SW480 (cell line): ENCODE measurements at places on chromosomes 5 and 9.
A peak's percentile ranks its signal among the peaks of the same experiment; 100 is the strongest.

- DNase-seq: no peak
Observed at GRCh38 chr9:33676746-33677505, 118.4 kb upstream of the PRSS3 start.

- peak; percentile 6 for DNase-seq
Observed at GRCh38 chr5:153782589-153783361, 255.9 kb downstream of the FAM114A2 start.

- no peak for DNase-seq
Observed at GRCh38 chr5:128799945-128800344, 165.3 kb upstream of the SLC27A6 start.

DNA sequence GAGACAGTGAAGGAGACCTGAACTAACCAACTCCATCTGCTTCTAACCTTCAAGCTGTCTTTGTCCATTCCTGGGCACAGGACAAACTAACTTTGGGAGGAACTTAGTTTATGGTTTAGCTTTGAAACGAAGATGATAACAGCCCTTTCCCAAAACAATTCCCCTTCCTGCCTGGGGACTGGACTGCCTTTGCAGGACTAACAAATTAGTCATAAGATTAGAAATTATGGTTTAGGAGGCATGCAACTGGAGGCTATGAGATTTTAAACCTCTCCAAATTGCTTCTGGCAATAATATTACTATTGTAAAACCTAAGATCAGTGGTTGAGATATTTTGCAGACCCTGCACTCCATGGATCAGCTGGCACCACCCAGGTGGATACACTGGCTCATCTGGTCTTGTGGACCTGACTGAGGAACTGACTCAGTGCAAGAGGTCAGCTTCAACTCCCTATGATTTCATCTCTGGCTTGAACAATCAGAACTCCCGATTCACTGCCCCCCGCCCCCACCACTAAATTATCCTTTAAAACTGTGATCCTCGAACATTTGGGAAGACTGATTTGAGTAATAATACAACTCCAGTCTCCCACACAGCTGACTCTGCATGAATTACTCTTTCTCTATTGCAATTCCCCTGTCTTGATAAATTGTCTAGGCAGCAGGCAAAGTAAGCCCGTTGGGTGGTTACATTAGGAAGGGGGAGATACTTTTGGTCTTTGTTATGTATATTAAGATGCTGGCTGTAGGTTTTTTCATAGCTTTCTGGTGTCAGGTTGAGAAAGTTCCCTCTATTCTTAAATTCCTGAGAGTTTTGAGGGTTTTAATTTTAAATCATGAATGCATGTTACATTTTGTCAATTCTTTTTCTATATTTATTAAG, 213.3 kb downstream of the TSSK1B start:
- no peak for DNase-seq

GRCh38 chr5:173786286-173787187, 101.6 kb upstream of the CPEB4 start:
- no peak for DNase-seq

- DNase-seq: no peak
Observed at GRCh38 chr5:169923988-169924387, 56.3 kb downstream of the INSYN2B start.

- DNase-seq: no peak
Observed at GRCh38 chr9:92300936-92301335, 7.4 kb upstream of the IARS1 start.

GRCh38 chr5:164708831-164709230, 1203.4 kb downstream of the MAT2B start:
- no peak for DNase-seq
